ENCODE measurements at places on chromosomes 6 and 20.

DNA sequence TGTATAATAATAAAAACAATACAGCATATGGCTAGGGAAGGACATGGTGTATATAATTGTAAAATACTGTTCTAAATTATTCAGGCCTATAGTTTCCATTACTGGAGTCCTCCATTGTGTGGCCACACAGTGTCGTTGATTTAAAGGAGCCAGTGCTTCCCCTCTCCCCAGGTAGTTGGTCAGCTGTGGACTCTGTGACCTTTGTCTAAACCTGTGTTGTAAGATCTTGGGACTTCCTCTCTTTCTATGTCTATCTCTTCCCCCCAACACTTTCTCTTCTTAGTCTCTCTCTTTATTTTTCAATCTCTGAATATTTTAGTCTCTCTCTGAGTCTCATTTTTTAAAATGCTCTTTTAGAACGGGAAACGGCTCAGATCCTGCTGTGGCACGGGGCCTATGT lies 35.6 kb downstream of the BRPF3 start:
- DNase-seq = no peak

DNA sequence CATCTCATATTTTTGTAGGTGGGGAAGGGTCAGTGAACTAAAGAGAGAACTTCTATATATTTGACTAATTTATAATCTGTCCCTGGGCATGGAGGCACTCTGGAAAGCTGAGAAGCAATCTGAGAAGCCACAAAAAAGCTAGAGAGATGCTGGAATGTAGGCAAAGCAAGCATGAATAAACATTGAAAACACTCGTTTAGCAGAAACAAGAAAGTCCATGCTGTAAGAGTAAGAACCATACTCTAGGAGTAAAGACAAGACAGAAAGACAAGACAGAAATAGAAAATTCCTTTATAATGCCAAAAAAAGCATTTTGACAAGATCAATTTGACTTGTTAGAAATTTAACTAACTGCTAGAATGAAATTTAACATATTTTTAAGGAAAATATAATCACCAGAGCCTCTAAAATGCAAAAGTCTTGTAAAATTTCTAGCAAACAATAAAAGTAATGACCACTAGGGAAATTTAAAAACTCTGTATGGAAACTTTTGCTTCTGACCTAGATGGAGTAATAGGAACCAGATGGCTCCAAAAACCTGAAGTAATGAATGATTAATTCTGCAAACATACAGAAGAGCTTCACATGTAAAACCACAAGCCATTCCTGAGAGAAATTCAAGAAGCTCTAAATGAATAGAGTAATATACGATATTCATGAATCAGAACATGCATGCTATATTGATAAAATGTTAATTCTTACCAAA lies 625.7 kb upstream of the PTCHD4 start:
- peak; percentile 20 for DNase-seq

DNA sequence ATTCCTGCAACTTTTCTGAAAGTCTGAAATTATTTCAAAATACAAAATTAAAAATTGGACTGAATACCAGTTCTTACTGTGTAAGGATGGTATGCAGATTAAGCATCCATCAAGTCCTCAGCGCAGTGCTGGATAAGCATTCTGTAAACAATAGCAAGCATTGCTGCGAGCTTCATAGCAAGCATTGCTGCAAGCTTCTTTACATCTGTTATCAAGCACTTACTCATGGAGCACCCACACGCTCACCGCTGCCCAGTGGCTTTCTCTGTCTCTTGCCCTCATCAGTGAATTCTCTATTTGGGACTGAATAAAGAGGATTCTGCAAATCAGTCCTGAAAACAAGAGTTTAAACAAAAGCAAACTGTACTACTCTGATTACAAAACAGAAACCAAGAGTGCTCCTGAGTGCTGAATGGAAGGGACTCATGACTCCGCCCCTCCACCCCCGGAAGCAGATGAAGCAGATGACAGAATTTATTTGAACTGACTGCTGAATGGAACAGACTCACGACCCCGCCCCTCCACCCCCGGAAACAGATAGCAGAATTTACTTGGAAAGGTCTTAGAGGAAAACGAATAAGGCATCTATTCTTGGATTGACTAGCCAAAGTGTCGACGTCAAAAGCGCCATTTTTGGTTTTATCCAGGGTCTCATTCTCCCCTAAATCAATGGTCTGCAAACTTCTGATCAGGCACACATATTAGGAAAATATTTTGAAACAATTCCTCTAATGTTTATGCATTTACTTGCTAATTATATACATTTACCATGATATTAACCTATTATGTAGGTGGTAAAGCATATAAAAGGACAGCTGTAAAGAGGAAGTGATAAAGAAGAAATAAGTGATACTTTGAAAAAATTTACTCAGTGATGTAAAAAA lies 22.1 kb upstream of the EYA2 start:
- no peak for DNase-seq

DNA sequence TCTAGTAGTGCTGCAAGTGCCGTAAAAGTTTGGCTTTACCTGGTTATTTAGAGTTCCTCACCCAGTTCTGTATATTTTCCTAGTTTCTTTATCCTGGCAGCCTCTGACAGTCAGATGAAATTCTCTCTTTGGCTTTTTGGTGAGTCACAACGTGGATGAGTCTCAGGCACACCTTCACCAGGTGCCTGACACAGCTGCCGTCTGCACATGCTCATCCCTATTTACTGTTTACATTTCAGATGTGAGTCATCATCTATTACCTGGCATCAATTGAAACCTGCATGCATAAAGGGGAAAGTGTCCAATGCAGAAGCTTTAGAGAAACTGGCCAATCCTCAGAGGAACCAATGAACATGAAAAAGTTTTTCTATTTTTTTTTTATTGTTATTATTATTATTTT lies 33.3 kb upstream of the ADGRF4 start:
- no peak for DNase-seq

All from brain microvascular endothelial cell (primary cell).